ENCODE measurements at places on chromosomes 13 and 19. TPM values are rescaled to one million over a fixed set of nuclear protein-coding genes. Genes with fewer than 3 reads are reported as not detected.

The PCSK4 gene
- 1.4 TPM for total RNA-seq

The FAM216B gene
- under 0.01 TPM for total RNA-seq

The SERP2 gene
- 6.5 TPM for total RNA-seq

The U2AF1L4 gene
- 8.8 TPM for total RNA-seq

GRCh38 chr13:40477623-40478608 is 188.5 kb downstream of the FOXO1 start:
- DNase-seq: no peak

- peak; percentile 79 for DNase-seq
Measured at GRCh38 chr13:24053519-24054251, 106.8 kb upstream of the SPATA13 start.

- DNase-seq: no peak
Measured at GRCh38 chr13:47671776-47672175, 329.3 kb downstream of the SUCLA2 start.

Data from osteoblast (primary cell).